ENCODE measurements at places on chromosomes 7 and 10.

- DNase-seq, result no peak
These were observed 7.9 kb upstream of the SLK start for GRCh38 chr10:103958996-103959395.

- peak; percentile 16 for DNase-seq
These were observed 36.8 kb upstream of the NUB1 start for GRCh38 chr7:151304856-151305255.

- no peak for DNase-seq
These were observed 17.0 kb upstream of the ZMIZ1 start for GRCh38 chr10:79051766-79052165.

GRCh38 chr10:104779701-104780100, 138.6 kb downstream of the SORCS3 start:
- no peak for DNase-seq

- DNase-seq, result no peak
These were observed 150.2 kb downstream of the REEP3 start for GRCh38 chr10:63671317-63671937.

- no peak for DNase-seq
These were observed 36.0 kb upstream of the SVIL start for GRCh38 chr10:29670761-29671160.

DNA sequence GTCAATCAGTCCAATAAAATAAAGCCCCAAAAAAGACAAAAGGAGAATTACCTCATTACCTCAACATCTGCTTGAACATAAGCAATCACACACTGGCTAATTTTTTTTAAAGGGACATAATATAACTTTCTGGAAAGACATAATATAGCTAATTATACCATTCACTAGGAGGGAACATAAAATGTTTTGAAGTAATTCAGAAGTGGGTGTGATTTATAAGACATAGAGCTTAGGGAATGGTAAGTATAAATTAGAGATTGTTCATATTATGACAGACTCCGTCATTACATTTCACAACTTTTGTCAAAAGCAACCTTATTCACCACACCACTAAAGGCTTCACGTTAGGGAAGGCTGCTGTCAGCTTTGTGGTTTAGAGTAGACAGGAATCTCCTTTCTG, 3.8 kb downstream of the SHTN1 start:
- no peak for DNase-seq

GRCh38 chr7:44998153-44998871, 1.7 kb upstream of the CCM2 start:
- no peak for DNase-seq

- DNase-seq, result no peak
These were observed 9.6 kb upstream of the AGMO start for GRCh38 chr7:15571301-15571878.

DNA sequence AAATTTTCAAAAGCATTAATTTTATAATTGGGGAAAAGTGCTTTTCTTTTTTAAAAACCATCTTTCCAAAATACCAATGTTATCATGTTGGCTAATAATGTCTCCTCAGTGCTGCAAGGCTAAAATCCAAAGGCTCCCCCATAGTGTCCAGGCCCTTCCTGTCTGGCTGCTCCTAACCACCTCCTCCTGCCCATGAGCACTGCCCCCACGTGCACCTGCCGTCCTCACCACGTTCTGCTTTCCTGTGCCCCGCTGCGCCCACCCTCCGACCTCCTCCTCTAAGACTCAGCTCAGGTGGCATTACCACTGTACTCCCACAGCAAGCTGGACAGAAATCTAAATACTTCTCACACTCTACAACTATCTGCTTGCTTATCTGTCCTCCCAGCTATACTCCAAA, 17.7 kb downstream of the PAXIP1 start:
- DNase-seq, result no peak

DNA sequence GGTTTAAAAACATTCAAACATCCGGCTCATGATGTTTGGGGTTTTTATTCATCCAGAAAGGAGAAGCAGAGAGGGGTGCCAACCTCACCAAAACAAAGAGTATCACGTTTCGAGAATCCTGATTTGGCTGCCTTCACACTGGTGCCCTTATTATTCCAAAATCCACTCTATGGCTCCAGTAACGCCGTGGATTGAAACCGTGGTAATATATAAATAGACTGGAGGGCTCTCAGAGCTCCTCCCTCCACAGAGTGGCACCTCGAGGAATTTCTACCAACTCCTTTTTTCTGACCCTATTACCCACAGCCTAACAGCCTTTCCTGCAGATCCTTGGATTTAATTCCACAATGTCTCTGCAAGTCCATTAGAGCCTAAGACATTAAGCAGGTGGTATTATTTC, 353.6 kb downstream of the CRPPA start:
- DNase-seq, result no peak

DNA sequence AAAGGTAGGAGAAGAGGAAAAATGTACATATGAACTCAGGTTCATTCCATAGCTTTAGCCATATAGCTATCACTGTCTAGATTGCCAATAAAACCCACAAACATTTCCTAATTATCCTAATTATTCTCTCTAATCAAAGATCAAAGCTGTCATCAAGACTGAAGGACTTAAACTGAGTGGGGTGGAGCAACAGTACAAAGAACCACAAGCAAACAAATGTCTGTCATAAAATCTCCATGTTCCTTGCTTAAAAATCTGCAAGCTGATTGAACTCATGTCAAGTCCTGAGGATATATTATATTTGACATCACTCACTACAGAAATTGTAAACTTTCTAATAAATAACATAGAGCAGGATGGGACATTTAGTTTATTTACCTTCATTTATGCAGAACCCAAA, 315.9 kb downstream of the SNX13 start:
- DNase-seq, result no peak

- DNase-seq, result no peak
These were observed 123.9 kb upstream of the MGMT start for GRCh38 chr10:129343141-129343540.

DNA sequence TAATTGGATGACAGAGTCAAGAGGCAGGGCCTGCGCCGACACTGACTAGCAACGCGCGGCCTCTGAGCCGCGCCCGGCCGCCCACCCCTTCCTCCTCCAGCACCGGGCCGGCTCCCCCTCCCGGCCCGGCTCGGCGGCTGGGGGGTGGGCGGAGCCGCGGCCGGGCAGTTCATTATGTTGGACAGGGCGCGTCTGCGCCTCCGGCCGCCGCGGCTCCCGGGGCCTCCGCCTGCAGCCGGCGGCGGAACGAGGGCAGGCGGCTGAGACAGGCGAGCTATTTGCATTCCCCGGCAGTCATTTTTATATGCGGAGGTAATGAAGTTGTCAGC, 106.7 kb downstream of the SNX10 start:
- no peak for DNase-seq

DNA sequence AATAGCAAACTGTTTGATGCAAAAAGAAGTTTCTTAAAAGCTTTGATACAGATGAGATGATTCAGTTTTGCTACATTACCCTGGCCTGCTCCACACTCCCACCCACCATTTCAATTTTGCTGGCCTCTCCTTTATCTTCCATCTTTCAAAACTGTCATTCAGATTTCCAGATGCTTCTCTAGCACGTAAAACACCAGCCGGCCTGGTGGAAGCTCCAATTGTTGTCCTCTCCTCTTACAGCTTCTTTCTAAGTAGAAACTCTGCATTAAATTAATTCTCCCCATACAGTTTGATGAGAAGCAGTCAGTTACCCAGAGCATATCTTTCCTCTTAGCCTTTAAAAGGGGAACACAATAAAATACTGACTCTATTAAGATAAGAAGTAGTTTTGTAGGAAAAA, 34.3 kb upstream of the ELMO1 start:
- DNase-seq, result no peak

GRCh38 chr7:155739538-155740143, 72.6 kb downstream of the SHH start:
- DNase-seq, result no peak

DNA sequence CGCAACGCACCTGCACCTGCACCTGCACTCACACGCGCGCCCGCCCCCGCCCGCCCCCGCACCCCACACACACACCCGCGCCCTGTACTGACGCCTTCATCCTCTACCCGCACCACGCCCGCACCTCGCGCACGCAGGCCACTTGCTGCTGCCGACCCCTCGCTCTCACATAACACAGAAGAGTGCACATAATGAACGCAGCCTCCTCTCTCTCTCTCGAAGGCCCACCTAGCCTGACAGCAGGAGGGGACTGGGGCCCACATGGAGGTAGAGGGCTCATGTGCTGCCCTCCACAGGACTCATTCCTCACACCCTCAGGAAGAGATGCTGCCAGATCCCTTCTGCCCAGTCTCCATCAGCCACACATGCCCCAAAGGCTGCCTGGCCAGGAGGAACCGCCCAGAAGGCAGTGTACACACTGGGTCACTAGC, 432 bp upstream of the CAMK2B start:
- DNase-seq, result no peak

- DNase-seq, result no peak
These were observed 14.1 kb downstream of the PDZD8 start for GRCh38 chr10:117360994-117361667.

GRCh38 chr7:6209340-6209739, 63.1 kb downstream of the CYTH3 start:
- no peak for DNase-seq

- DNase-seq, result no peak
These were observed 330.1 kb upstream of the MGMT start for GRCh38 chr10:129136951-129137350.

GRCh38 chr10:131662851-131663250, 238.0 kb upstream of the PPP2R2D start:
- DNase-seq, result no peak

DNA sequence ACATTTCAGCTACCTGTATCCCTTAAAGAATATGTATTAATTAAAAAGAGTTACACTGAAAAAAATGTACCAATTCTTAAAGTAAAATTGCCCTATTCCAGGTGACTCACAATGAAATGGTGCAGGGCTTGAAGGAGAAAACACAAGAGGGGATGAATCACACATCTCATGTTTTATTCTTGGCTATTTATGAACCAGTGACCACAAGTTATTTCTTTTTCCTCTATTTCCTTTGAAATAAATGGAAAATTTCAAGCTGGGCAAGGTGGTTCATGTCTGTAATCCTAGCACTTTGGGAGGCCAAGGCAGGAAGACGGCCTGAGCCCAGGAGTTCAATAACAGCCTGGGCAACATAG, 106.8 kb downstream of the UBE2H start:
- DNase-seq, result no peak

Data from endothelial cell (in vitro differentiated cells).